KG1 (cell line): ENCODE measurements at places on chromosomes 3 and 15.

- DNase-seq, result no peak
These were observed 30.6 kb upstream of the GATA2 start for GRCh38 chr3:128523591-128523990.

DNA sequence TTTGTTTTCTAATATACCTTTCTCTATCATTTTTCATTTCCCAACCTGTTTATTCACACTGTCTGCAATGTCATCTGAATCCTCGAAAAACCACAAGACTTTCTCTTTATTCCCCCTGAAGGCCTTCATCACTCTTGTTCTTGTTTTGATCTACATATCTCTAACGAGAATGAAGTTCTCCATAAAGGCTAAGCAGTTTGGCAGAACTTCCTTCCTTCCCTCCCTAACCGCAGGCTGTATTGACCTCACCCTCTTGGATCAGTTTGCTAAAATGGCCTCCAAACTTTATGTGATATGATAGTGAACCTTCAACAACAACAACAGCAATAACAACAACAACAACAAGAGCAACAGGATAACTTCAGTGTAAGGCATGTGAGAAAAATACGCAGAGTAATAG lies 392.8 kb downstream of the TIGIT start:
- DNase-seq, result peak; percentile 24

GRCh38 chr3:146037697-146038096 lies 123.3 kb downstream of the PLOD2 start:
- no peak for DNase-seq

DNA sequence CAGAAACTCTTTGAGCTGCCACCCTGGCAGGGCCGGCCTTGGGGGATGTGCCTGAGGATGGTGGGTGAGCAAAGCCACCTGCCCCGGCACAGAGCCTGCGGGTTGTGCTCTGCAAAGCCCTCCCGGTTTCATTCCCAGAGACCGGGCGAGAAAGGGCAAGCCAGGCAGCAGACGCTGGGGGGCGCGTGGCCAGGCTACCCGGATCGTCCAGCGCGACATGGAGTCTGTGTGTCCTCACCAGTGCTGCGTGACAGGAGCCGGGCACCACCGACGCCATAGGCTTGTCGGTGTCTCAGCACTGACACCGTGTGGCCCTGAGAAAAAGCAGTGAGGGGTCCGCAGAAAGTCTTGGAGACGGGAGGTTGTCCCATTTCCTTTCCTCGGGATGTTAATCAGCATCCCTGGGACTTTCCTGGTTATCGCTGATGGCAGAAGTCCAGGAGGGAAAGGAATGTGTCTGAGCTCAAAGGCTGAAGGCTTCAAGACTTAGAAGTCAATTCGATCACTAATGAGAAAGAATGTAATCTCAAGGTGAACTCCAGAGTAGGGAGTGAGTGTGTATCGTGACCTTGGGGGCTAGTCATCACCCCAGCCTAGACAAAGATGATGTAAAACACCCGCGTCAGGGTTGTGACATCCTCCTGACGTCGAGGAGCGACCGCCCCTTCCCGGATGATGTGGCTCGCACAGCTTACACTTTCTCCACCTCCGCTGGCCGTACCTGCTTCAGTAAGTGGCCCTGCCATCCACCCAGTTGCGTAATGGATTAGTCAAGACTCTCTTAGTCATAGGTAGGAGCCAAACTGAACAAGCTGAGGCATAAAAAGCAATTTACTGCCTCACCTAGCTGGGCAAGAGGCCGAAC lies 36.3 kb upstream of the PLA2G4E start:
- no peak for DNase-seq

- no peak for DNase-seq
These were observed 6.0 kb downstream of the TIPARP start for GRCh38 chr3:156680243-156680914.

DNA sequence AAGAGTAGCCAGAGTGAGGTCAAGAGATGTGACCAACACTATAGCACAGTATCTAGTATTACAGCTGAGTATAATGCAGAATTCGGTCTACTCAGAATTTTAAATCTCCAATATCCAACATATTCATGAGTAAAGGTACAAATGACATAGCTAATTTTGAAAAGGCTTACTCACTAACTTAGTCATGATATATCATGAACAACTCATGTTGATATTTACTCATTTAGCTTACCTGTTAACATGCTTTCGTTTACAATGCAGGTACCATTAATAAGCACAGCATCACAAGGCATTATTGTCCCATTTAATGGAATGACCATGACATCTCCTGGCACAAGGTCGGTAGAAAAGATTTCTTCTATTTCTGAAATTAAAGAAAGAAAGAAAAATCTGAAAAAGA lies 36.9 kb downstream of the ATP13A3 start:
- DNase-seq, result no peak

DNA sequence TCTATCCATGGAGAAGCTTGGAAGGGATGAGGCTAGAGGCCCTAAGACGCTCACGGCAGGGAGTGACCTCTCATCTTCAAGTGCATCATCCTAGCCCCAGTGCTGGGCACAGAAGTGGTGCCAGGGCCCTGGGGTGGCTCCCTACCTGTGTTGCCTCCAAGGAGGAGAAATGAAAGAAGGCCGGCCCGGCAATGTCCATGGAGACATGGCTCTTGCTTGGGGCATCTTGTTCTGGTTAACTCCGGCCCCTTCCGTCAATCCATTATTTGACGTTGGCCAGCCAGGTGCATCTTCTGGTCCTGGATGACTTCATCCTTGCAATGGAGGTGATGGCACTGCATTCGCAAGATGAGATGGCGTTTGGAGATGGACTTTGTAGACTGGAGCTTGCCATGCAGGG lies 83.2 kb upstream of the ALDH1L1 start:
- no peak for DNase-seq

DNA sequence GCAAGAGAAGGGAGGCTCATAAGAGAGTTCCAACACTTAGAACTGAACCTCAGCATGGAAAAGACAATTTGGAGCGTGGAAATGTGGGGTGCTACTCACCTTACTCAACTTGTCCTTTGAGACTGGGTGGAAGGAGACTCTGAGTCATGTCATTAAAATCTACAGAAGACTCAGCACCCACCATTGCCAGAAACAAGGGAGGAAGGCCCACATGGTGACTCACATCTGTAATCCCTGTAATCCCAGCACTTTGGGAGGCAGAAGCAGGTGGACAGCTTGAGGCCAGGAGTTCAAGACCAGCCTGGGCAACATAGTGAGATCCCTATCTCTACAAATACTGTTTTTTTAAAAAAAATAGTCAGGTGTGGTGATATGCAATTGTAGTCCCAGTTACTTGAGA lies 161.9 kb upstream of the UBE3A start:
- no peak for DNase-seq

- DNase-seq, result no peak
These were observed 180.7 kb upstream of the TTC14 start for GRCh38 chr3:180421221-180421620.

- DNase-seq, result no peak
These were observed 106.5 kb upstream of the PROK2 start for GRCh38 chr3:71891483-71891882.

DNA sequence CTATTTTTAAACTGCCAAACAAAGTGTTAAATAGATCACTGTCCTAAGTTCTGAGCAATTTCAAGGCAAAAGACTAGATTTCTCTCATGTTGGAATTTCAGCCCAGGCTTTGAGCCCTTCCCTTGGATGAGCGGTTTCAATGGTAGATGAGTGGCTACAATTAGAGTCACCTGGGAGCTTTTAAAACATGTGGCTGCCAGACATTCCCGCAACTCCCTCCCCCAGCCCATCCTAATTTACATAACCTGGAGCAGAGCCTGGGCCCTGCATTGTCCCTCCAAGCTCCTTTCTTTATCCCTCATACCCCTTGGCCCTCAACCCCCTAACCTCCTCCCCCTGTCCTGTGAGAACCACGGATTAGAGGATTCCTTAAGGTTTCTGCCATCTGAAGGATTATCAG lies 357.5 kb upstream of the UMPS start:
- no peak for DNase-seq

DNA sequence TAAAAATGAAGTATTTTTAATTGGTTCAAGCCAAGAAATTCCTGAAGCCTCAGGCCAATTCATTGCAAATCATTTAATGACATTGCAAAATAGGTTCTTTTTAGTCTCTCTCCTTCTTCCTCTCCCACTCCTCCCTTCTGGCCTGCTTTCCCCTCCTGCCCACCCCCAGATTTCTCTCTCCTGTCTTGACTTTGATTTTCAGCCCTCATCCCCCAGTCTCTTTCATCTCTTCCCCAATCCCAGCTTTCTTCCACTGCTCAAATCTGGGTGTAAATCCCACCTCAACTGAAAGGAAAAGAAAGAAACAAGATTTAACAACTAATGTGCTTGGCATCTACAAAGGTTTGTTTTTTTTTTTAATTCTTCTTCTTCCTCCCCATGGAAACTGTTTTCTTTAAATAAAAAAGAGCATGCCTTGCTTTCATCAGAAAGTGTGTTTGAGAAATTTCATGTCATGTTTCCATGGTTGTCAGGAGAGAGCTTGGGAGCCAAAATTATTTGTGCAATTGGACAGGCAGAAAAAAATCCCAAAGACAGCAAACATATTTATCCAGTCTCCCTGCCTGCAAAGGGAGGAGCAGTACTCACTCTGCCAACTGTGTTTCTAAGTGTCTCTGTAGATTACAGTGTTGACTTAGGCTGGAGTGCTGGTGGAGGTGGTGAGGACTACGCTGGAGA lies 50.4 kb downstream of the BOC start:
- no peak for DNase-seq

- DNase-seq, result no peak
These were observed 15.0 kb downstream of the TIGIT start for GRCh38 chr3:114308830-114309229.

GRCh38 chr3:18512007-18512406 lies 86.9 kb upstream of the SATB1 start:
- peak; percentile 61 for DNase-seq

GRCh38 chr15:73035221-73035620 lies 17.0 kb upstream of the NEO1 start:
- DNase-seq, result no peak

GRCh38 chr3:110227991-110228390 lies 843.6 kb upstream of the NECTIN3 start:
- DNase-seq, result no peak

DNA sequence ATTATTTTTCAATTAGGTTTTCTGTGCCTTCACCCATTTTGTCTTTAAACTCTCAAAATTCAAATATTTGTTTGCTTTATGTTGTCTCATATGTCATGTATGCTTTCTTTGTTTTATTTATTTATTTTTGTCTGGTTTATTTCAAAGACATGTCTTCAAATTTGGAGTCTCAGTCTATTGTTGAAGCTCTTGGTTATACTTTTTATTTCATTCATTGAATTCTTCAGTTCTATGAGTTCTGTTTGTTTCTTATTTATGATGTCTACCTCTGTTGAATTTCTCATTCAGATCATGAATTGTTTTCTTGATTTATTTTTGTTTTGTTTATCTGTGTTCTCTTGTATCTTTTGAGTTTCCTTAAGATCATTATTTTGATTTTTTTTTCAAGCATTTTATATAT lies 55.6 kb downstream of the AP4E1 start:
- DNase-seq, result no peak

DNA sequence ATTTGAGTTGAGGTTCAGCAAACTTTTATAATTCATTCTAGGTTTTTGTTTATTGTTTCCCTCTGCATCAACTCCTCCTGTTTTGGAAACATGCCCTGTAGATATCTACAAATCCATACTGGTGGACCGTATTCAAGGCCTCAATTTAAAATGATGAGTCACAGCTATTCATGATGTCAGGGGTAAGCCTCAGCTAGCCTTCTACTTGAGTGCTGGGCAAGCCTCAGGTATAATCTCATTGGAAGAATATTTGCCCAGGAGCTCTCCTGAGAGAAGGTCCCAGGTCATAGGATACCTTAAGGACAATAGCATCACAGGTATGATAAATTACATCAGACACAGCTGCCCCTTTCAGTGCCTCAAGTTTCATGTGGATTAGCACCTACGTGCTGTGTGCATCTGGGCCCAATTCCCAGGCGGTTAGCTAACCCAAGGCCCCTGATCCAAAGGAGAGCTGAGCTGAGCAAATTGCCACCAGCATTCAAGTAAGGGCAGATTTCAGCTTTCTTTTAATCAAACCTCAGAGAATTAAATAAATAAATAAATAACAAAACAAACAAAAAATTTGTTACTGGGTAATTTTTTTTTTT lies 87.5 kb downstream of the KCNMB2 start:
- DNase-seq, result no peak

GRCh38 chr3:185270262-185270955 lies 16.6 kb upstream of the EHHADH start:
- no peak for DNase-seq

DNA sequence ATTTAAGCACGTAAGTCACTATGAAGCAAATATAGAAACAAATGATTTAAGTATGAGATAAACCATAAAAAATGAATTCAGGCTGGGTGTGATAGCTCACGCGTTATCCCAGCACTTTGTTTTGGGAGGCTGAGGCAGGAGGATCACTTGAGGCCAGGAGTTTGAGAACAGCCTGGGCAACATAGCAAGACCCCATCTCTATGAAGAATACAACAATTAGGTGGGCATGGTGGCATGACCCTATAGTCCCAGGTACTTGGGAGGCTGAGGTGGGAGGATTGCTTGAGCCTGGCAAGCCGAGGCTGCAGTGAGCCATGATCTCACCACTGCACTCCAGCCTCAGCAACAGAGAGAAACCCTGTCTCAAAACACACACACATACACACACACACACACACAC lies 34.2 kb downstream of the TMCC1 start:
- DNase-seq, result no peak

- no peak for DNase-seq
These were observed 71.2 kb downstream of the RORA start for GRCh38 chr15:61157933-61158332.

GRCh38 chr3:172275586-172275985 lies 172.7 kb downstream of the GHSR start:
- DNase-seq, result no peak

DNA sequence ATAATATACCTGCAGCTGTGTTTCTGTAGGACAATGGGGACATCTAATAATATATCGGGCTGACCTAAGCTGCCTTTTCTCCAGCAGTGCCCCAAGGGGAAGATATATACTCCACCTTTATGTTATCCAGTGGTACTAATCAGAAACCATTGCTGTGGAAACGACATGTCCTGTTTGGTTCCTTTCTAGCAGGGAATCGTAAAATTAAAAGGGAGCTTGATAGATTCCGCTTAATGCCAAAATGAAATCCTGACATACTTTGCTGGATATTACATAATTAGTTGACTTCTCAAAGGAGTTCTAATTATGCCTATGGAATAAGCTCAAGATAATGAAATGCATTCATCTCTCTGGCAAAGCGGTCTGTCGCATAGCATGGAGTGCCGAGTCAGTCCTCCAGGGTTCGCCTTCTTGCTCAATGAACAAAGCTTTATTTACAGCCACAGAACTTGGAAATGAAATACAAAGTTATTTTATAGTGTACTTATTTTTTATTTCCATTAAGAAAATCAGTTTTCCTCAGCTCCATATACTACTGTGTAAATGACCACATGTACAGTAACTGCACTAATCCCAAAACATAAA lies 262.8 kb downstream of the LRTM1 start:
- no peak for DNase-seq

DNA sequence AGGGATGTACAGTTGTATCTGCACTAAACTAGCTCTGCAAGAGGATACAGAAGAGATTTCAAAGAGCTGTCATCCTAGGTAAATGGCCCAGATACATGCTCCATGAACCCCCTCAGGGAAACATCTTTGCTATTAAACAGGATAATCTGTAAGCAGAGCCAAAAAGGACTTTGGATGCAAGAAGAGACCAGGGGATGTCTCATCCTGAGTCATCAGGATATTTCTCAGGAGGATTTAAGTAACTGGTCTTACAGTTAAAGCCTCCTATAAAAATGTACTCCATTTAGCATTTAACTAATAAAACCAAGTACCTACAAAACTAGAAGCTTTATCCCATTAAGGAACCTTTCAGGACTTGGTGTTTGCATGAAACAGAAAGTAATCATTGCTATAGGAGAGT lies 48.2 kb upstream of the PHLDB2 start:
- DNase-seq, result no peak
